AG08396 (cell line): ENCODE measurements at places on chromosomes 3 and 15.

DNA sequence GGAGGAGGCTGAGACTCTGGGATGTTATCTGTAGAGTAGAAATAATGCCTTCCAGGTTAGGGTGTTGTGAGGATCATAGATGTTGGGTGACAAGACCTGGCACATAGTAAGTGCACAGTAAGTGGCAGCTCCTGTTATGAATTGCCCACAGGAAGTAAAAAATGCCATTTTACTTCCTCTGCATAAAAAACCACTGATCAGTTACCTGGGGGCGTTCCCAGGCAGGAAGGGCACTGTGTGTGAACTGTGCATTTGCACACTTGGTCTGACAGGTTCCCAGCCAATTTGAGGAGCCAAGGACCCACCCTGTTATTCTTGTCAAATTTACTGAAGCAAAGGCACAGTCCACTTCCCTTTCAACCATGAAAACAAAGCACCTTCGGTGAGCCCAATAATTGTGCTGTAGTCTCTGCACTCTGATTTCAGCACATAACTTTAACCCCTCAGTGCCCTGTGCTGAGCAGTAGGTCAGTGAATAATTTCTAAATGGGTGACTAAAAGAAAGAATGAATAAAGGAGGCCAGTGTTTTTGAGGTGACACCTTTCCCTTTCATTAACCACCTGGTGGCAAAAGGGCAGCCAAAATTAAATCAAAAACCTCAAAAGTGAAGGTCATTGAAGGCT lies 85.8 kb upstream of the ARHGEF3 start:
- no peak for DNase-seq

DNA sequence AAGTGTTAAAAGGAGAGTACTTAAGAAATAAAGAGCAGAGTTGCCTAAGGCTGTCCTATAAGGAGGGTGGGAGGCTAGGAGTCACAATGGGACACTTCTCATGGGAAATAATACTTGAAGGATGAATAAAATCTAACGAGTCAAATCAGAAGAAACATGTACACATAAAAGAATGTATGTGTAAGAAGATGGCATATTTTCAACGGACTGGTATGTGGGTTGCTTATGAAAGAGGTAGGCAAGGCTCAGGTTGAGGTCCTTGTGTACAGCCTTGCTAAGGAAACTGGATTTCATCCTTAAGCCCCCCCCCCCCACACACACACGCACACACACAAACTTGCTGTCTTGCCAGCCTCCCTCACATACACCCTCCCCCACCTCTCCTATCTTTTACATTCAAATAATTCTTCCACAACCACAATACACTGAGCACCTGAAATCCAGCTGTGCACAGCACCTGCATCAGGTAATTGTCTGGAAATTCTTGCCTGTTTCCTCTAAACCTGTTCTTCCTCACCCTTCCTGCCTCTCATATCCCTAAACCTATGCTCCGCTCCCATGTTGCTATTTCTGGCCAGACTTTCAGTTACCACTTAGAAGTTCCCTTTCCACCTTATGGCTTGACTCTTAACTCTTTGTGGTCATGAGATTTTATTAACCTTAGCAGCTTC lies 79.2 kb downstream of the FMN1 start:
- DNase-seq, result no peak

DNA sequence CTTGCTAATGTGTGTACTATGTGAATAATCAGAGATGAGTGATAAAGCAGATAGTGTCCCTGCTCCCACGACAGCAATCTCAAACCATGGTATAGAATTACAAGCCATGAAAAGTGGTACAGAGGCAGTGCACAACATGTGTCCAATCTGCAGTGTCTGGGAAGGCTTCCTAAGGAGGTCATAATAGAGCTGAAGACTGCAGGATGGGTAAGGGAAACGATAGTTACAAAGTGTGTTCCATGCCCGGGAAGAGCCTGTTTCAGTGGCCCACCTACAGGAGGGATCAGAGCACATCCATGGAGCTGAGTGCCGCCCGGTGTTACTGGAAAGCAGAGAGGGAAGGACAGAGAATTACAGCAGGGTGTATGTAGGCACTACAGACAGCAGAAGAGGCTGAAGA lies 48.9 kb downstream of the PAK2 start:
- DNase-seq, result no peak

GRCh38 chr15:41895957-41896356 lies 2.1 kb upstream of the SPTBN5 start:
- no peak for DNase-seq

GRCh38 chr15:38652998-38653397 lies 88.4 kb upstream of the RASGRP1 start:
- DNase-seq, result no peak
